Fibroblast of skin of left biceps (primary cell): ENCODE measurements at places on chromosomes 2 and 18.

GRCh38 chr2:118766871-118767270 is 80.6 kb downstream of the EN1 start:
- DNase-seq, result no peak

- no peak for DNase-seq
Observed at GRCh38 chr2:233446121-233446520, 91.8 kb downstream of the DGKD start.

- no peak for DNase-seq
Observed at GRCh38 chr2:192932376-192932775, 737.6 kb upstream of the TMEFF2 start.

DNA sequence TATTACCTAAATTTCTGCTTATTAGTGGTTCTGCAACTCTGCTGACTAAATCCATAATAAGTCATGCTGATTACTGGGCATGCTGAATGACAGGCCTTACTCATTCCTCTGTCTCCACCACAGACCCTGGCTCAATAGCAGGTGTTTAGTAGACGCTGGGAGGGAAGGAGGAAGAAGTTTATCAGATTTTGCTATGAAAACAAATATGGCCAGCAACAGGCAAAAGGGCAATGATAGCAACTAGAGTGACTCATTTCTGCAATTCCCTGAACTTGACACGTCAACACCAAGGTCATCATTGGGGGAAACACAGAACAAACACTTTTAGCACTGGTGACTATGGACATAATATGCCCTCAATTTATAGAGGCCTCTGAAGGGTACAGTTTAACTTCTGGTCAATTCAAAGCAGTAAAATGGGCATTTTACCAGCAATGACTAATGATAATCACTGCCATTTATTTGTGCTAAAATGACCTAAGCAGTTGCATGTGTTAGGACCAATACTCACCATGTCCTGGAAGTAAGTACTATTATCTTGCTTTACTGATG is 35.2 kb downstream of the TMEM163 start:
- no peak for DNase-seq

DNA sequence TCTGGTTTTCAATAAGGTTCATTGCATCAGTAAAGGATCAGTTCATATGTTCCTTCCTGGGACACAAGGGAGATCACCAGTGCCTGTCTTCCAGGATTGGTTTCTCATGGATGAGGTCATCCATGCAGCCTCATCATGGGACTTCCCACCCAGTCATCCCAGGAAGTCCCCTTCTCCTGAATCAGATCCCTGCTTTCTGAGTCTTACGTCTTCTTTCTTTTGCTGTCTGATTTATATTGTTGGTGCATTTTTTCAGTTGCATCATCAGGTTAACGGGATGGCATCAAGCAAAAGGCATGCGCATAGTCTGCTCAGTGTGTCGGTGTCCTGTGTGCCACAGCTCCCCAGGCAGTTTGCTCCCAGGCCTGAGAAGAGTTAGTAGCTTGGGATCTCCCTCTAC is 105.9 kb downstream of the SOX11 start:
- peak; percentile 19 for DNase-seq

DNA sequence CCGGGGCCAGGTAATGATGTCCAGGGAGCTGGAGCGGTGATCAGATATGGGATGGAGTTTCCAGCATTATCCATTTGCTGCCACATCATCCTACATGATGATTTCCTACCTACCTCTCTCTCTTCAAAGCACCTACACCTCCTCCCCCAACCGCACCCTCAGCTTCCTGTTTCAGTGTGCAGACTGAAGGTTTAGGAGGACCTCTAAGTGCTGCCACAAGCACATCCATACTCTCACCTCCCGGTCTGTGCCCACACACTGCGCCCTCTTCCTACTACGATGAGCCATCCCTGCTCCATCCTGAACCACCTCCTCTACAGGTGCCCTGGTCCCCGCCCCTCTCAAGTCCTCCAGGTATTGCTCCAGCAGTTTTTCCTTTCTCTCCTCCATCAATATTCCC is 123.7 kb downstream of the ALPK2 start:
- no peak for DNase-seq

GRCh38 chr2:57376985-57377384 is 669.6 kb upstream of the VRK2 start:
- DNase-seq, result no peak
